Activated CD8-positive, alpha-beta T cell treated with anti-CD3 and anti-CD28 coated beads for 36 hours (primary cell): ENCODE measurements at places on chromosomes 12 and 14. TPM values are rescaled to one million over a fixed set of nuclear protein-coding genes. Genes with fewer than 3 reads are reported as not detected.

The ADAM21 gene
- total RNA-seq = not detected

GRCh38 chr14:50941151-50941550, 3.1 kb downstream of the PYGL start:
- H3K27ac ChIP-seq = no peak overlapping the region
- no peak overlapping the region for H3K4me3 ChIP-seq
- peaks cover 34% of the 10 kb centered on the region for H3K27me3 ChIP-seq
- no peak for DNase-seq

The SLC5A8 gene
- total RNA-seq = not detected

- no peak overlapping the region for H3K27ac ChIP-seq
- H3K27me3 ChIP-seq = peaks cover 19% of the 10 kb centered on the region
- H3K36me3 ChIP-seq = no peaks in the 10 kb centered on the region
- H3K4me3 ChIP-seq = no peak overlapping the region
- no peaks in the 10 kb centered on the region for H3K4me1 ChIP-seq
These were observed 99.8 kb upstream of the WSCD2 start for GRCh38 chr12:108029051-108029835.

The TMTC2 gene
- total RNA-seq = 2.5 TPM

DNA sequence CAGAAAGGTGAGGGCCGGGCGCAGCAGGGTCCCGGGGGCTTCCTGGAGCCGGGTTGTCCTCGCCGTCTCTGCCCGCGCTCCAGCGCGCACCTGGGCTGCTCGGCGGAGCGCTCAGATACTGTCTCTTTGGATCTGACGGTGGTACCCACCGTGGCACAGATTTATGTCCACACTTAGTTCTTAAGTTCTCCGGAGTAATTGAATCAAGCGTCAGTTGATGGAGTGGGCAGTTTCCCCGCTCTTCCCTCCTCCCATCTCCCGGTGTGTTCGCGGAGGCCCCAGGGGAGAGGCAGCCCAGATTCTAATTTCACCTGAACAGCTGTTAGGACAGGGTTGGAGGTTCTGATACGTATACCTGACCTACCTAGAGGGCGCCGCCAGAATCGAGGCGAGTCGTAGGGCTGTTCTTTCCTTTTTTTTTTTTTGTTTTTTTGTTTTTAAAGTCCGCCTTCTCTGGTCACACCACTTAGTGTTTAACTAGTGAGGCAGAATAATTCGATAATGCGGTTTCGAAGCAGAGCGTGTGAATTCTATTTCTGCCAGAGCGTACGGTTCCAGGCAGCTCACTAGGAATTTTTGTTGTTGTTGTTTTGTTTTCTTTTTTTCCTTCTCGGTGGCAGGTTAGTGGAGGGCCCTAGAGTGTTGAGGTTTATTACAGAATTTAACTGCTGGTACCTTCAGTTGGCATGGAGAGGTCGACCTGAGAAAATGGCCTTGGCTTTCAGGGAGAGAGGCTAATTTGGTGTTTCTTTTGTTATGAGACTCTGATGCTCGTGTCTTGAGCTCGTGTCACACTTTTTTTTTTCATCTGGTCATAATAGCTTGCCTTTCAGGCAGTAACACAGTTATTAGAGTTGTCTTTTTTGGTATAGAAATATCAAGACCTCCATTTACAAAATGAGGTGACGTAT, 22.3 kb upstream of the GNS start:
- H3K27ac ChIP-seq = no peak overlapping the region
- peaks cover 56% of the 10 kb centered on the region for H3K27me3 ChIP-seq
- peaks cover 9% of the 10 kb centered on the region for H3K4me1 ChIP-seq

The ITGB7 gene
- 121 TPM for total RNA-seq

The SDSL gene
- total RNA-seq = not detected

GRCh38 chr14:105399466-105399775, 1.1 kb downstream of the TEX22 start:
- H3K27me3 ChIP-seq = no peaks in the 10 kb centered on the region
- H3K4me1 ChIP-seq = peaks cover 29% of the 10 kb centered on the region

The RIC8B gene
- 10.4 TPM for total RNA-seq

DNA sequence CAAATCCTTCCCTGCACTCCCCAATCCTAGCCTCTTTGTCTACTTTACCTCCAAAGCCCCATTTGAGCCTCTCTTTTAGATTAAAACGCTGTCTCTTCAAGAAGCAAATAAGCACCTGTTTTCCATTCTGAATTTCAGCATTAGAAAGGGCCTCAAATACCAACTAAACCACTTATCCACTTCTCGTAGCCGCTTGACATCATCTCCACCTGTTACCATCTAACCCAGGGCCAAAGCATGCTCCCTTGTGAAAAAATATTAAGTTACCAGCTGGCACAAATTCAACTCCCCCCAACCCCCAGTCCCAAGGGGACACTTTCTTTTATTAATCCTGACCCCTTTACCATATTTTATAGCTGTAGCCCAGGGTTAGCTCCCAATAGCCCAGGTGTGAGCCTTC, 43.1 kb downstream of the GPHB5 start:
- no peaks in the 10 kb centered on the region for H3K36me3 ChIP-seq
- no peak overlapping the region for H3K27ac ChIP-seq
- H3K4me1 ChIP-seq = no peaks in the 10 kb centered on the region
- H3K27me3 ChIP-seq = no peaks in the 10 kb centered on the region
- DNase-seq = no peak

GRCh38 chr12:43758247-43758727, 303 bp downstream of the PUS7L start:
- H3K4me3 ChIP-seq = peak overlapping the region; percentile 93
- H3K27ac ChIP-seq = peak overlapping the region; percentile 98
- no peak for DNase-seq
- no peaks in the 10 kb centered on the region for H3K27me3 ChIP-seq
- H3K4me1 ChIP-seq = peaks cover 63% of the 10 kb centered on the region

DNA sequence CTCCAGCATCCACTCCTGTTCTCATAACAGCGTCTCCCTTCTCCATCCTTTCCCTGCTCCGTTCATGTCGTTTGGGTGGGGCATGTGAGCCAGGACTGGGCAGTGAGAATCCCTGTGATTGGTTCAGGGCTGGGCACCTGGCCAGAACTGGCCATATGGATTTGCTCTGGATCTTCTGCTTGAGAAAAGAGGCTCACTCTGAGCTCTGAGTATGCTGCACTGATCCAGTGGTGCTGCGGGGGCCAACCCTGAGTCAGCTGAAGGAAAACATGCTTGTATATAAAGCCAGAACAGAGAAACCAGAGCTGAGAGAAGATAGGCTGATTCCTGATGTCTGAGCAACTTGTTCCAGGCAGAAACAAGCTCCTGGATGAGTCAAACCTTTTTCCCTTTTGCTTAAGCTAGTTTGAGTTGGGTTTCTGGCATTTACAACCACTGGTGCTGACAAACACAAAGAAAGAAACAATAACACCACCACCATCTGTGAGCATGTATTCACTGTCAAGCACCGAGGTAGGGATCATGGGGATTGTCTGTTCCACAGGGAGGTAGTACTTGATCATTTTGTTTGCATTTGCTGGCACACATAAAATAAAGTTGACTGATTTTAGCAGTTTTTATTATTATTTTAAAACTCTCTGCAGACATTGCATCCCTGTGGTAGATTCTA, 14.0 kb upstream of the HPD start:
- H3K4me3 ChIP-seq = no peak overlapping the region
- DNase-seq = no peak
- no peak overlapping the region for H3K27ac ChIP-seq

GRCh38 chr12:12180136-12180535, 86.7 kb downstream of the LRP6 start:
- peaks cover 12% of the 10 kb centered on the region for H3K27me3 ChIP-seq
- H3K27ac ChIP-seq = no peak overlapping the region
- H3K4me1 ChIP-seq = no peaks in the 10 kb centered on the region

DNA sequence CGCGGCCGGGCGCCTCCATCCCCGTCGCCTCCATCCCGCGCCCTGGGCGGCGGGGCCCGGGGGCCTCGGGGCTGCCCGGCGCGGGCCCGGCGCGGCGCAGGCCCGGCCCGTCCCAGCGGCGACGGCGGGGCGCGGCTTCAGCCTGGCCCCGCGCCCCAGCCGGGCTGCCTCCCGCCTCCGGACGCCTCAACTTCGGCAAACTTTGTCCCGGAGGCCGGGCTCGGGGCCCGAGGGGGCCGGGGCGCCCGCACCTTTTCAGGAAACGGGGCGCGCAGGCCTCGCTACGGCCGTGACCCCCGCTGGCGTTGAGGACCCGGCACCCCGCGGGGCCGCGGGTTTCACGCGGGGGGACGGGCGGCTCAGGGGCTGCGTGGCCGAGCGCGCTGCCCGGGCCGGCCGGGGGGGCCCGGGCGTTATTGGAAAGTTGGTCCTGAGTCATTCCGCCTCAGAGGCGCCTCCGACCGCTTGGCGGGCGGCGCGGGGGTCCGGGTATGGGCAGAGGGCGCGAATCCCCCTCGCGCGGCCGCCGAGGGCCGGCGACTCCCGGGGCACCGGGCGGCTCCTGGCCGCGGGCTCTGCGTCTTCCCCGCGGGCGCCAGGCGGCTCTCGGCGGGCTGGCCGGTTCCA, 575 bp downstream of the TRAF3 start:
- DNase-seq = no peak
- peaks cover 57% of the 10 kb centered on the region for H3K4me1 ChIP-seq
- no peaks in the 10 kb centered on the region for H3K27me3 ChIP-seq
- H3K27ac ChIP-seq = peak overlapping the region; percentile 90
- H3K36me3 ChIP-seq = peaks cover 28% of the 10 kb centered on the region

GRCh38 chr14:30757082-30757481, 117.3 kb upstream of the COCH start:
- no peaks in the 10 kb centered on the region for H3K4me1 ChIP-seq
- H3K4me3 ChIP-seq = no peak overlapping the region
- peaks cover 5% of the 10 kb centered on the region for H3K27me3 ChIP-seq
- no peak for DNase-seq
- no peaks in the 10 kb centered on the region for H3K36me3 ChIP-seq
- H3K27ac ChIP-seq = no peak overlapping the region

- DNase-seq = no peak
- H3K4me3 ChIP-seq = no peak overlapping the region
- H3K27ac ChIP-seq = no peak overlapping the region
These were observed 316.6 kb upstream of the RTL1 start for GRCh38 chr14:101219896-101220703.

DNA sequence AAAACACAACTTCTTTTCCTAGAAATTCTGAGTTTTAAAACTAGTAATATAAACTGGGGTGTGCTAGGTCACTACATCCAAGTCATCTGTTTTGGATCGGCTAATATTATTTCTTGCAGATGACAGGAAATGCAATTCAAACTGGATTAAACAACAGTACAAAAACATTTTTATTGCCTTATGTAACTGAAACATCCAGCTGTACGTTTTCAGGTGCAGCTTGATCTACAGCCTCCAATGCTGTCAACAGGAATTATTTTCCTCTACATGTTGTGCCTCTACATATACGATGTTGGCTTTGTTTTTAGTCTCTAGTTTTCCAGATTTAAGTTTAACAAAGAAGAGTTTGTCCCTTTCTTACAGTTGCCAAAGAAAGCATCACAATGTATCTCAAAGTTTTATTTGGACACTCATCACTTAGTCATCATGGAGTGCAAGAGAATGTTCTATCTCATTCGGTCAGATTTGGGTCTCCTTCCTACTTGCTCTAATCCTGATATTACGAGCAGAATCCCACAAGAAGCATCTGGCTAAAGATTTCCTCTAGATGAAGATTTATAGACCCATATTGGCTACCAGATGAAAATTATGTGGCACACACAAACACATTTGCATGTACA, 326.7 kb downstream of the SLC6A15 start:
- no peak overlapping the region for H3K4me3 ChIP-seq
- no peaks in the 10 kb centered on the region for H3K27me3 ChIP-seq

DNA sequence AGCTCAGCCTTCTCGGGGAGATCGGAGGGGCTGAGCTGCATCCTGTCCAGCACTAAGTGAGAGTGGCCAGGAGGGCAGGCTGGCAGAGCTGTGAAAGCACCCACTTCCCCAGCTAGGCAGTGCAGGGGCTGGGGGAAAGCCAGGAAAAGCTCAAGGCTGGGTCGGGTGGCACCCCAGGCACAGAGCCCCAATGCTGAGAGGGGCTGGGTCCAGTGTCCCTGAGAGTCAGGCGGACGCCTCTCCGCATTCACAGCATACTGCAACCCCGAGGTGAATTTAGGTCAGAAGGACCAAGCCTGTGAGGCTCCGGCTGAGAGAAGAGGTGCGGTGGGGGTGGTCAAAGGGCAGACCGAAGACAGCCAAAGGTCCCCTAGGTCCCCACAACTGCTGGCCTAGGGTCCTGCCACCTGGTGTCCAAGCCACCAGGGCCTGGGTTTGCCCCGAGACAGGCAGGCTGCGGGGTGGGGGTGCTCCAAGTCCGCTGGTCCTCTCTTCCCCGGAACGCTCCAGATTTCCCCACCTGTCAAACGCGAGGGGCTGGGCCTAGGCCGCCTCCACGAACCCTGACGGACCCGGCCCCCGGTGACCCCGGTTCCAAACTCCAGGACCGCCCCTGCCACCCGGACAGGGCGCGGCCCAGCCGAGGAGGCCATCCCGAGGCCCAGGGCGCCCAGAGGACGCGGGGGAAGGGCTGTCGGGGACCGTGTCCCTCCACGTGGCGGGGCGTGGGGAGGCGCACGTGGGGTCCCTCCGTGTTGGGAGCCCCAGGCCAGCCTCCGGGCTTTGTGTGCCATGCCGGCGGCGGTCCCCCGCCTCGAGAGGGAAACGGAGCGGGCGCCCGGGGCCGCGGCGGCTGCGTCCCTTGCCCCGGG, 527 bp downstream of the CAMKK2 start:
- peak overlapping the region; percentile 78 for H3K27ac ChIP-seq
- peak overlapping the region; percentile 91 for H3K4me3 ChIP-seq
- peaks cover 22% of the 10 kb centered on the region for H3K4me1 ChIP-seq
- no peak for DNase-seq
- H3K27me3 ChIP-seq = no peaks in the 10 kb centered on the region

DNA sequence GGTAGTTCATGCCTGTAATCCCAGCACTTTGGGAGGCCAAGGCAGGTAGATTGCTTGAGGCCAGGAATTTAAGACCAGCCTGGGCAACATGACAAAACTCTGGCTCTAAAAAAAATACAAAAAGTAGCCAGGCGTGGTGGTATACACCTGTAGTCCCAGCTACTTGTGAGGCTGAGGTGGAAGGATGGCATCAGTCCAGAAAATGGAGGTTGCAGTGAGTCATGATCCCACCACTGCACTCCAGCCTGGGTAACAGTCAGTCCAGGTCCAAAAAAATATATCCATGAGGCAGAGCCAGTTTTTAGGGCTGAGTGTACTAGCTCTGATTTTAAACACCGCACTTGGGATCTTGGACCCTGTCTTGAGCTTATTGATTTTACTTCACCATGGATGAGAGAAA, 30.6 kb upstream of the FICD start:
- H3K4me3 ChIP-seq = no peak overlapping the region
- H3K27me3 ChIP-seq = peaks cover 33% of the 10 kb centered on the region
- no peak for DNase-seq
- H3K27ac ChIP-seq = no peak overlapping the region

DNA sequence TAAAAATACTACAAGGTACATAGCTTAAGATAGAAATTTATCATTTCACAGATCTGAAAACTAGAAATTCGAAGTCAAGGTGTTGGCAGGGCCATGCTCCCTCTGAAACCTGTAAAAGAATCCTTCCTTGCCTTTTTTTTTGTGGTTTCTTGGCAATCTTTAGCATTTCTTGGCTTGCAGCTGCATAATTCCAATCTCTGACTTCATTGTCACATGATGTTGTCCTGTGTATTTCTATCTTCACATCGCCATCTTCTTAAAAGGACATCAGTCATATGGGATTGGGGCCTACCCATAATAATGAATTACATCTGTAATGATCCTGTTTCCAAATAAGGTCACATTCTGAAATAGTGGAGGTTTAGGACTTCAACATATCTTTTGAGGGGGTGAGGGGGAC, 250.4 kb downstream of the TMTC2 start:
- H3K4me1 ChIP-seq = no peaks in the 10 kb centered on the region
- H3K27me3 ChIP-seq = no peaks in the 10 kb centered on the region
- no peak overlapping the region for H3K4me3 ChIP-seq
- H3K27ac ChIP-seq = no peak overlapping the region
